Chondrocyte (in vitro differentiated cells): ENCODE measurements at places on chromosomes 5 and 9.
A peak's percentile ranks its signal among the peaks of the same experiment; 100 is the strongest.

GRCh38 chr9:2677915-2678889, 39.1 kb upstream of the KCNV2 start:
- H3K27me3 ChIP-seq, result no peaks in the 10 kb centered on the region
- no peaks in the 10 kb centered on the region for H3K4me1 ChIP-seq
- no peak for DNase-seq
- H3K36me3 ChIP-seq, result no peaks in the 10 kb centered on the region
- no peak overlapping the region for H3K27ac ChIP-seq
- H3K4me3 ChIP-seq, result no peak overlapping the region

DNA sequence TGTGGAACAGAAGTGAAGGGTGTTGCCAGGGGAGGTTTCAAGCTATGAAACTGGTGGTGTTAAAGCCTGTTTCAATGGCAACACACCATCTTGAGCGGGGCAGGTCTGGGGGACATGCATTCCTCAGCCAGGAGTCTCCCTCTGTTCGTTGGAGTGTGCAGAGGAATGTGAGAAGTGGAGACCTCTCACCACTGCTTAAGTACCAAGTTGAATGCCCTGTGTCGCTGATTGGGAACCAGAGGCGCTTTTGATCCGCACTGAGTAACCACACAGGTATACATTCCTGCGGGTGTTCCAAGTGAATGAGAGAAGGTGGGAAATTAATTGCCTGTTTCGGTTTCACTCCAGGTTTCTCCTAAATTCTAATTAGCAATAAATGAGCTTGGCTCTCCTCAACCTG, 99.4 kb downstream of the LIX1 start:
- peaks cover 2% of the 10 kb centered on the region for H3K36me3 ChIP-seq
- no peak overlapping the region for H3K27ac ChIP-seq
- no peaks in the 10 kb centered on the region for H3K27me3 ChIP-seq
- no peak for DNase-seq
- H3K4me3 ChIP-seq, result no peak overlapping the region
- H3K4me1 ChIP-seq, result peaks cover 6% of the 10 kb centered on the region

- no peak for DNase-seq
- no peak overlapping the region for H3K27ac ChIP-seq
- H3K4me1 ChIP-seq, result no peaks in the 10 kb centered on the region
- no peak overlapping the region for H3K4me3 ChIP-seq
These were observed 368.6 kb upstream of the IRX2 start for GRCh38 chr5:3120028-3120427.

DNA sequence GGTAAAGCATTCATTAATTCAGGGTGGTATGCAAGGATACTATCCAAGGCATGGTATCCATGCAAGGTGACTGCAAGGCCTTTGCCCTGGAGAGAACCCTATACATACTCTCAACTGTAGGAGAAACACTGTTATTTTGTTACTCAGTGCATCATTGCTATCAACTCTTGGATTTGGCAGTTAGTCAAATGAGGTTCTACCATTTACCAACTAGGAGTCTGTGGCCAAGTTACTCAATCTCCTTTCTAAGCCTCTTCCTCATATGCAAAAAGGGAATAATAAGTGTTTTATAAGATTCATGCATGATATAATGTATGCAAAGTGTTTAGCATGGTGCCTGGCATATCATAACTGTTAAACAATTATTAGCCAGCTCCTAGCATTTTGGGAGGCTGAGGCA, 4.0 kb downstream of the PCDHGC3 start:
- no peak for DNase-seq
- H3K4me3 ChIP-seq, result no peak overlapping the region
- peaks cover 4% of the 10 kb centered on the region for H3K36me3 ChIP-seq
- H3K4me1 ChIP-seq, result peaks cover 81% of the 10 kb centered on the region
- H3K27ac ChIP-seq, result no peak overlapping the region
- no peaks in the 10 kb centered on the region for H3K27me3 ChIP-seq

- no peaks in the 10 kb centered on the region for H3K36me3 ChIP-seq
- H3K27ac ChIP-seq, result no peak overlapping the region
- no peak for DNase-seq
- no peaks in the 10 kb centered on the region for H3K27me3 ChIP-seq
These were observed 82.9 kb downstream of the GRAMD2B start for GRCh38 chr5:126506079-126506478.

GRCh38 chr5:124438026-124438902, 308.2 kb downstream of the ZNF608 start:
- no peak overlapping the region for H3K4me3 ChIP-seq
- no peaks in the 10 kb centered on the region for H3K27me3 ChIP-seq
- H3K27ac ChIP-seq, result no peak overlapping the region

GRCh38 chr9:2870340-2870739, 26.4 kb upstream of the PUM3 start:
- DNase-seq, result no peak
- H3K4me3 ChIP-seq, result no peak overlapping the region
- no peaks in the 10 kb centered on the region for H3K36me3 ChIP-seq
- H3K4me1 ChIP-seq, result no peaks in the 10 kb centered on the region

DNA sequence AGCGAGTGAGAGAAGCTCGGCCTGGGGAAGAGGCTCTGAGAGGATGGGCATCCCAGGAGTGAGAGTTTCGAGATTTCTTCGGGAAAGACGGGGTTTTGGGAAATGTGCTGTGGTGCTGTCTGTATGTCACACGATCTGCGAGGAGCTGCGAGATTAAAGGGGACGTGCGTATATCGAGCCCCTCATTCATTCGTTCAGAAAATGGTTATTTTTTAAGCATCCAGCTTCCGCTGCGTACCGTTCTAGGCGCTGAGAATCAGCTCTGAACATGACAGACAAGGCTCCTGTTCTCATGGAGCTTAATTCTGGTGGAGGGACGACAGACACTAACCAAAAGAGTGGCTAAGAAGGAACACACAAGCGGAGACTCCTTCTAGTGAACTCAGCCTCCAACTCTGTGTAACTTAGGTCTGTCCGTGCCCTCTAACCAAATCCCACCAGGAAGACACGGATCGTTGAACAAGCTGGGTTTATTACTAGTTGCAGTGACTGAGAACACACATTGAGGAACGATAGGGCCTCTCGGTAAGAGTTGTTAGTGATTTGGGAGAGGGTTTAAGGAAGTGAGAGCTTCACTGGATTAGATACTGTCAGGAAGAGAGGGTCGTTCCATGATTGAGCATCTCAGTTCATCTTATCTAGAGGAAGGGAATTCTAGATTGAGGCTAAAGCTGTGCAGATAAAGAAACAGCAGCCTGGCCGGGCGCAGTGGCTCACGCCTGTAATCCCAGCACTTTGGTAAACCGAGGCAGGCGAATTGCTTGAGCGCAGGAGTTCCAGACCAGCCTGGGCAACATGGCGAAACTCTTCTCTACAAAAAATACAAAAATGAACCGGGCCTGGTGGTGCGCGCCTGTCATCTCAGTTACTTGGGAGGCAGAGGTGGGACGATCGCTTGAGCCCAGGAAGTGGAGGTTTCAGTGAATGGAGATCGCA, 1.0 kb upstream of the FBXW11 start:
- peaks cover 41% of the 10 kb centered on the region for H3K4me1 ChIP-seq
- no peaks in the 10 kb centered on the region for H3K36me3 ChIP-seq
- peak overlapping the region; percentile 94 for H3K4me3 ChIP-seq
- no peaks in the 10 kb centered on the region for H3K27me3 ChIP-seq
- H3K27ac ChIP-seq, result peak overlapping the region; percentile 99
